A549 treated with CpdA at 1 μM for 4 hours (cell line): ENCODE measurements at places on chromosomes 5 and 9. TPM values are rescaled to one million over a fixed set of nuclear protein-coding genes. Genes with fewer than 3 reads are reported as not detected.

The SNX30 gene
- total RNA-seq, result 3.6 to 6.4 TPM (median 4.8 TPM) in 5 replicates

The MARCHF3 gene
- 0.59 to 1.2 TPM (median 0.89 TPM) in 5 replicates for total RNA-seq

The SVEP1 gene
- total RNA-seq, result 1.3 to 1.9 TPM (median 1.5 TPM) in 5 replicates

The SPINK7 gene
- not detected in 5 replicates for total RNA-seq

The DMGDH gene
- total RNA-seq, result 0.27 TPM in 1 of 5 replicates, not detected in the others

The SAXO1 gene
- total RNA-seq, result not detected in 5 replicates

The LRRC26 gene
- 0.48 to 2.1 TPM (median 1.3 TPM) in 5 replicates for total RNA-seq

The CCDC171 gene
- total RNA-seq, result 0.34 to 0.45 TPM (median 0.41 TPM) in 5 replicates

The PTTG1 gene
- 197 to 265 TPM (median 222 TPM) in 5 replicates for total RNA-seq

The GMCL2 gene
- total RNA-seq, result not detected in 5 replicates

The KCNV2 gene
- total RNA-seq, result not detected in 5 replicates

The DBH gene
- not detected in 5 replicates for total RNA-seq

The CTSV gene
- total RNA-seq, result 12.2 to 15.9 TPM (median 12.9 TPM) in 5 replicates

The NR2F1 gene
- 3.8 to 6.6 TPM (median 5.0 TPM) in 5 replicates for total RNA-seq

The APBA1 gene
- total RNA-seq, result 0.10 to 0.43 TPM (median 0.33 TPM) in 5 replicates

The LCN12 gene
- total RNA-seq, result 0.51 to 2.0 TPM (median 1.1 TPM) in 5 replicates

The SMIM3 gene
- total RNA-seq, result 3.0 to 4.4 TPM (median 3.6 TPM) in 5 replicates
